Muscle of leg (tissue), 16 donors: ENCODE measurements at places on chromosomes 2 and 18. TPM values are rescaled to one million over a fixed set of nuclear protein-coding genes. Genes with fewer than 3 reads are reported as not detected.

STON1 gene
- 10.0 TPM for total RNA-seq

ALK gene
- 0.04 TPM for total RNA-seq

TLX2 gene
- total RNA-seq = not detected

GNAL gene
- total RNA-seq = 1.7 TPM

TGFBRAP1 gene
- total RNA-seq = 7.1 TPM

HOXD11 gene
- 0.04 TPM for total RNA-seq

HOXD10 gene
- total RNA-seq = 0.09 TPM

COA5 gene
- total RNA-seq = 43.5 TPM

CYP26B1 gene
- total RNA-seq = 11.7 TPM

RAX gene
- total RNA-seq = not detected

SH3RF3 gene
- 2.7 TPM for total RNA-seq

TSPYL6 gene
- 0.04 TPM for total RNA-seq

TRABD2A gene
- total RNA-seq = 0.22 TPM

UGT1A5 gene
- total RNA-seq = not detected

NEURL3 gene
- total RNA-seq = 0.13 TPM

DNA sequence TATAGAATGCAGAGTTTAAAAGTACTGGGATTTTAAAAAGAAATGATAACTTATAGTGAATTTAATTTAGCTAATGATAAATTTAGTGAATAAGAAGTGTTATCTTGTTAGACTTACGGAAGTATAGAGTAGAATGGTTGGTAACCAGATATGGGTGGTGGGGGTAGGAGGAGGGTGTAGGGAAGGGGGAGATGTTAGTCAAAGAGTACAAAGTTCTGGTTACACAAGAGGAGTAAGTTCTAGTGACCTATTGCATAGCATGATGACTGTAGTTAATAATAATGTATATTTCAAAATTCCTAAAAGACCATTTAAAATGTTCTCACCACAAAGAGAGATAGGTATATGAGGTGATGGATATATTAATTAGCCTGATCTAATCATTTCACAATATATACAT lies 184.8 kb upstream of the STON1 start:
- no peaks in the 10 kb centered on the region for H3K27me3 ChIP-seq
- H3K4me1 ChIP-seq = no peaks in the 10 kb centered on the region
- no peak for DNase-seq
- no peak overlapping the region for H3K4me3 ChIP-seq
- peaks cover 14% of the 10 kb centered on the region for H3K36me3 ChIP-seq
- H3K27ac ChIP-seq = no peak overlapping the region

- DNase-seq = no peak
- H3K36me3 ChIP-seq = no peaks in the 10 kb centered on the region
- no peaks in the 10 kb centered on the region for H3K27me3 ChIP-seq
- no peak overlapping the region for H3K4me3 ChIP-seq
- no peaks in the 10 kb centered on the region for H3K4me1 ChIP-seq
- H3K27ac ChIP-seq = no peak overlapping the region
These were observed 160.6 kb upstream of the OSR1 start for GRCh38 chr2:19519045-19519444.

GRCh38 chr2:240812301-240812680 lies 7.7 kb downstream of the KIF1A start:
- no peaks in the 10 kb centered on the region for H3K36me3 ChIP-seq
- no peaks in the 10 kb centered on the region for H3K4me1 ChIP-seq
- H3K27ac ChIP-seq = no peak overlapping the region
- H3K27me3 ChIP-seq = no peaks in the 10 kb centered on the region
- no peak for DNase-seq

DNA sequence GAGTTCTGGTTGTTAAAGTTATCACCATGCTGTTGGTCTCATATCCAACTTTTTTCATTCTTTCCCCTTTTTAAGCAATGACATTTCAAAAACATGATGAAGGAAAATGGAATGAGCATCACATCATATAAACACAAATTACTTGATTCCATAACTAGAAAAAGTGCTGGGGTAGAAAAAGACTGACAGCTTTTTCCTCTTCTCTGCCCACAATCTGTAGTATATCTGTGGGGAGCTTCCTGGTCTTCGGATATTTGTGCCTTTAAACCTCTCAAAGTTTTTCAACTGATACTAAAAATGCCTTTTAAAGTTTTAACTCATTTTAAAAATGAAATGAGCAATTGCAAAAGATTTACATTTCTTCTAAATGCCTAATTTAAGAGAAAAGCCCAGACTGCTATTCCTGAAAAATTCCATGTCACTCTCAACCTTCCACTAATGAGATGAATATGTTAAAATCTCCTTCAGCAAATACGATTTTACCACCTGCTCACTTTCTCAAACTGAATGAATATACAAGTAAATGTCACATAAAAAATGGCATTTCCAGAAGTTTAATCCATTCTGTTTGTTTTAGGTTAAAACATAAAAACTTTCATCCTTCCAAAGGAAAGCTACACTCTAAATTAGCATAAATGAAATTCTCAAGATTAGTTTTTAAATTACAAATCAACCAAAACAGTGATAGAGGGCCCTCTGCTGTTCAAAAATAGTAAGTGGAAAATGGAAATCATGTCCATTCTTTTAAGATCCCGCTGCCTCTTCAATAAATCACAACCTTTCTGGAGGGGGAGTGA lies 2.1 kb downstream of the DNAH7 start:
- H3K36me3 ChIP-seq = no peaks in the 10 kb centered on the region
- DNase-seq = peak; percentile 36
- no peak overlapping the region for H3K27ac ChIP-seq
- no peak overlapping the region for H3K4me3 ChIP-seq

GRCh38 chr2:3305952-3306351 lies 71.7 kb downstream of the EIPR1 start:
- no peak overlapping the region for H3K4me3 ChIP-seq
- H3K36me3 ChIP-seq = peaks cover 6% of the 10 kb centered on the region
- H3K27me3 ChIP-seq = no peaks in the 10 kb centered on the region
- H3K27ac ChIP-seq = no peak overlapping the region
- DNase-seq = no peak
- H3K4me1 ChIP-seq = peaks cover 13% of the 10 kb centered on the region

GRCh38 chr2:54613794-54614257 lies 109.6 kb upstream of the EML6 start:
- H3K4me1 ChIP-seq = peaks cover 32% of the 10 kb centered on the region
- peaks cover 57% of the 10 kb centered on the region for H3K36me3 ChIP-seq
- no peaks in the 10 kb centered on the region for H3K27me3 ChIP-seq
- no peak for DNase-seq

DNA sequence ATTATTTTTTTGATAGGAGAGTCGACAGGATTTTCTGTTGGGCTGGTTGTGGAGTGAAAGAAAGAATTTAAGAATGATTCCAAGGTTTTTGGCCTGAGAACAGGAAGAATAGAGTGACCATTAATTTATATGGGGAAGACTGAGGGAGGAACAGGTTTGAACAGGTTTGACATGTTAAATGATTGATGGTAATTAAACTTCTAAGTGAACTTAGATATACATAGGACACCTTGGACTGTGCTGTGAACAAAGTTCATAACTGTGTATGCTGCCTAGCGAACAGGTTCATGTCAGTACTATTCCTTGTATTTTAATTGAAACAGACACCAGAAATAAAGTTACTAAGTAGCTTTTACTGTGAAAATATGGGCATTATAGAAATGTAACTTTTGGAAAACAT lies 212.0 kb downstream of the SPAG16 start:
- H3K27ac ChIP-seq = no peak overlapping the region
- H3K27me3 ChIP-seq = no peaks in the 10 kb centered on the region
- no peaks in the 10 kb centered on the region for H3K4me1 ChIP-seq
- no peaks in the 10 kb centered on the region for H3K36me3 ChIP-seq
- DNase-seq = no peak

GRCh38 chr2:164522561-164522981 lies 98.7 kb downstream of the GRB14 start:
- no peaks in the 10 kb centered on the region for H3K36me3 ChIP-seq
- DNase-seq = no peak
- H3K4me1 ChIP-seq = no peaks in the 10 kb centered on the region
- H3K4me3 ChIP-seq = no peak overlapping the region
- no peak overlapping the region for H3K27ac ChIP-seq

GRCh38 chr2:144456680-144457079 lies 63.2 kb downstream of the ZEB2 start:
- peaks cover 21% of the 10 kb centered on the region for H3K4me1 ChIP-seq
- DNase-seq = peak; percentile 50
- no peaks in the 10 kb centered on the region for H3K27me3 ChIP-seq
- no peak overlapping the region for H3K4me3 ChIP-seq
- H3K27ac ChIP-seq = peak overlapping the region; percentile 10
- peaks cover 4% of the 10 kb centered on the region for H3K36me3 ChIP-seq

- no peaks in the 10 kb centered on the region for H3K4me1 ChIP-seq
- no peaks in the 10 kb centered on the region for H3K36me3 ChIP-seq
- no peaks in the 10 kb centered on the region for H3K27me3 ChIP-seq
- H3K4me3 ChIP-seq = no peak overlapping the region
- no peak for DNase-seq
These were observed 147.9 kb downstream of the GREB1L start for GRCh38 chr18:21389903-21390302.

DNA sequence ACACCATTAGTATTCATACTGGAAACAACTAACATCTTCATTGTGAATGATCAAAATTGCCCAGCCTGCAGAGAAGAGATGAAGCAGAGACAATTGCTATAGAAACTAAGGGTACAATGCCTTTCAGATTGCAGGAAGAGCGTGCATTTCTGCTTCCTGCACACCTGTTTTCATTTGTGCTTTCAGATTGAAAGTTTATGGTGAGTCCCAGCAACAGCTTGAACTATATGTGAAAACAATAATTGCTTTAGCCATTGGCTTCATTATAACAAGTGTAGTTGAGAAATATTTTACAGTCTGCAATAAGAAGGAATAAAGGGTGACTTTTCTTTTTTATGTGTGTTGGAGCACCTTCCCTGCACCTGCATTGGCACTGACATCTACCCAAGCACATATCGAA lies 136.3 kb downstream of the CD8B2 start:
- H3K27ac ChIP-seq = no peak overlapping the region
- peaks cover under 1% of the 10 kb centered on the region for H3K27me3 ChIP-seq
- H3K36me3 ChIP-seq = no peaks in the 10 kb centered on the region
- no peak overlapping the region for H3K4me3 ChIP-seq

GRCh38 chr2:207539470-207539869 lies 9.7 kb downstream of the CREB1 start:
- no peaks in the 10 kb centered on the region for H3K4me1 ChIP-seq
- no peaks in the 10 kb centered on the region for H3K27me3 ChIP-seq
- H3K27ac ChIP-seq = no peak overlapping the region

DNA sequence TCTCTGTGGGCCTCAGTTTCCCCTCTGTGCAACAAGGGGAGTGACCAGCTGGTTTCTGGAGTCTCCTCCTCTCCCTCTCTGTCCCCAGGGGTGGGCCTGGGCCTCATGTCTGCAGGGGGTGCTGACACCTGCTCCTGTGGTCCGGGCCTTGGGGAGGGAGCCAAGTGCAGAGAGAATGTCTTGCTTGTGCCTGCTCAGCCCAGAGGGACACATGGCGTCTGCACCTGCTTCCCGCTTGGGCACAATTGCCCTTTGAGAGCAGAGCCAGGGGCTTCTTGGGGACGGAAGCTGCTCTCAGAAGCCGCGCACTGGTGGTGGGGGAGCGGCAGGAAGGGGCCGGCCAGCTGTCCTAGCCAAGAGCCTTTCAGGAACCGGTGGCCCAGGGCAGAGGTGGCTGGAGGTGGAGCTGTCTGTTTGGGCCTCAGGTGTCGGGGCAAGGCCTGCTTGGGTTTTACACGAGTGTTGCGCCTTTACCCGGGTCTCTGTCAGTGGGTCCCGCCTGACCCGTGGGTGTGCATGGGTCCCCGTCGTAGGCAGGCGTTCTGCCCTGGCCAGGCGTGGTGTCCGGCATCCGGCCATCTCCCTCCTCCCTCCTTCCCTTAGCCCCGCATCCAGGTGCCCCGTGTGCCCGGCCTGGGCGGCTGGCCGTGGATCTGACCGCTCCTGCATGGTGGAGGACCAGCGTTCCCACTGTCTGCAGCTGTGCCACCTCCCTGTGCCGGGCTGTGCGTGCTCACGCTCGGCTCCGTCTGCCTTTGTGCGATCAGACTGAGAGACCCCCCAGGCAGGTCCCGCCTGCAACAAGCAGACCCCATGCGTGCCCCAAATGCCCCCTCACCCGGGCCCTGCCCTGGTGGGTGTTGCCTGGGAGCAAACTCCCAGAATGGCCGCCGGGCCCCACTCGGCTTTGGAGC lies 4.0 kb downstream of the NEU4 start:
- H3K36me3 ChIP-seq = no peaks in the 10 kb centered on the region
- peak overlapping the region; percentile 20 for H3K27ac ChIP-seq
- peak; percentile 80 for DNase-seq
- peaks cover 62% of the 10 kb centered on the region for H3K4me1 ChIP-seq

DNA sequence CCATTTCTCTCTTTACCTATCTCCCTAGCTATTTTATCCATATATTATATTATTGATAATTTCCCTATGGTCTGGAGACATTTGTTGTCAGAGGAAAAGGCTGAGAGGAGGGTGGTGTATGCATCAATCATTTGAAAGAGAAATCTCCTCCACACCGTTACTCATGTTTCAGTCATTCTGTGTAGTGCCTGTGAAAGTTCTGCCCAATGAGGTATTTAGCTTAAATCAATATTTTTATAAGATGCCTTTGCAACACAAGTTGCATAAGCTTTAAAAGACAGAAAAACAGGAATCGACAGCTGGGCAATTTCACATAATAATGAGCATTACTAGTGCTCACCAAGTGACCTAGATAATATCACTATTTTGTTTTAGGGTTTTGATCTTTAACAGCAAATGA lies 363.7 kb upstream of the FSIP2 start:
- no peaks in the 10 kb centered on the region for H3K4me1 ChIP-seq
- no peak overlapping the region for H3K4me3 ChIP-seq
- DNase-seq = no peak
- H3K27me3 ChIP-seq = no peaks in the 10 kb centered on the region
- H3K36me3 ChIP-seq = no peaks in the 10 kb centered on the region
- no peak overlapping the region for H3K27ac ChIP-seq

DNA sequence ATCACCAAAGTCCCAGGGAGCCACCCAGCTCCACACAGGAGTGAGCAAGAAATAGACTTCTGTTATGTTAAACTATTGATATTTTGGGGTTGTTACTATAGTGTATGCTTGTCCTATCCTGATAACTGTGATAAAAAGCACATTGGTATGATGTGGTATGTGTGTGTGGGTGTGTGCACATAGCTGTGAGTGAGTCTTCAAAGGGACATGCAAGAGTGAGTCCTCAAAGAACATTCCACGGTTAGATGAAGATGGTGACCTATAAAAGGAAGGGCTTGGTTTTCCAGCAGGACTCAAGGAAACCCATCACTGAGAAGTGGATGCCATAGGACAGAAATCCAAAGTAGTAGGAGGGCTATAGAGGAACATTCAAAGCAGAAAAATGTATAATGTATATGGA lies 342.9 kb downstream of the TSN start:
- H3K4me1 ChIP-seq = peaks cover 3% of the 10 kb centered on the region
- no peaks in the 10 kb centered on the region for H3K36me3 ChIP-seq
- H3K27ac ChIP-seq = no peak overlapping the region
- H3K27me3 ChIP-seq = no peaks in the 10 kb centered on the region
